ENCODE measurements at places on chromosomes 2 and 18.

- DNase-seq: no peak
Observed at GRCh38 chr2:157857881-157858280, 18.2 kb downstream of the ACVR1 start.

- no peak for DNase-seq
Observed at GRCh38 chr18:63315876-63316275, 3.7 kb downstream of the BCL2 start.

- no peak for DNase-seq
Observed at GRCh38 chr2:43943323-43943722, 52.5 kb downstream of the LRPPRC start.

DNA sequence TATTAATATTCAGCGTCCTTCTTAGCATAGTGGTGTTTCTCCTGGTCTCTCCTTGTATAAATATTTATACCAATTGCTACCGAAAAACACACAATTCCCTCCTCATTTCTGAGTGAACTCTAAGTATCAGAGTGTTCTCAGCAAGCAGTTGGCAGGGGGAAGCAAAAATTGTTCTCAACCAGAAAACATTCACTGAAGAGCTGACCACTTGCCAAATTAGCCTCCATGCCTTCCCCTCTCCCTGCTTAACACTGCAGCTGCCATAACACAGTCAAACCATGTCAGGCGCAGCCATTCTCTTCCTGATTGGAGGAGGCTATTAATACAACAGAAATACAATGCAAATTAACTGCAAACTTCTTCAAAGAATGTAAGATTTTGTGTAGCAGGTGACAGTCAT lies 105.0 kb downstream of the COL6A3 start:
- no peak for DNase-seq

GRCh38 chr2:1621501-1621900 lies 122.8 kb downstream of the PXDN start:
- DNase-seq: no peak

- DNase-seq: no peak
Observed at GRCh38 chr2:69181806-69182427, 168.9 kb downstream of the ANTXR1 start.

- no peak for DNase-seq
Observed at GRCh38 chr2:38483776-38484501, 106.9 kb upstream of the ATL2 start.

- no peak for DNase-seq
Observed at GRCh38 chr2:151297882-151298281, 8.4 kb upstream of the NMI start.

- DNase-seq: no peak
Observed at GRCh38 chr2:135219226-135219625, 167.1 kb downstream of the RAB3GAP1 start.

- no peak for DNase-seq
Observed at GRCh38 chr18:44098551-44099098, 582.1 kb upstream of the SETBP1 start.

- no peak for DNase-seq
Observed at GRCh38 chr2:205646680-205647079, 35.6 kb upstream of the NRP2 start.

DNA sequence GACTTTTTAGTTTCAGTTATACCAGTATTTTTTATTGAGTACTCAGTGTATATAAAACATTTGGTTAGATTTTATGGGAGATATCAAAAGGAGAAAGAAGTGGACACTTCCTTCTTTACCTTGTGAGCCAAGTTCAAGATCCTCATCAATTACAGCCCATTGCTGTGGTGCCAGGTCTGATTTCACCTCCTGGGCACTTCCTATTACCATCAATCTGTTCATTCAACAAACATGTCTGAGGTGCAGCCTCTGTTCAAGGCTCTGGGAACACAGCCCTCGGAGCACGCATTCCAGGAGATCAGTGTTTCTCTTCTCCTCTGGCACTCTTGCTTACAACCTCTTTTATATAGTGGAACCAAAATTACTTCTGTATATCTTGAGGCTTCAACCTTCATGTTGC lies 171.4 kb upstream of the ALPP start:
- DNase-seq: no peak

GRCh38 chr2:70480468-70480867 lies 73.2 kb downstream of the TGFA start:
- no peak for DNase-seq

- no peak for DNase-seq
Observed at GRCh38 chr2:143410082-143410897, 281.1 kb downstream of the ARHGAP15 start.

GRCh38 chr2:109242654-109243331 lies 113.8 kb downstream of the SH3RF3 start:
- DNase-seq: peak; percentile 95

- no peak for DNase-seq
Observed at GRCh38 chr2:218000136-218000535, 2.7 kb downstream of the TNS1 start.

DNA sequence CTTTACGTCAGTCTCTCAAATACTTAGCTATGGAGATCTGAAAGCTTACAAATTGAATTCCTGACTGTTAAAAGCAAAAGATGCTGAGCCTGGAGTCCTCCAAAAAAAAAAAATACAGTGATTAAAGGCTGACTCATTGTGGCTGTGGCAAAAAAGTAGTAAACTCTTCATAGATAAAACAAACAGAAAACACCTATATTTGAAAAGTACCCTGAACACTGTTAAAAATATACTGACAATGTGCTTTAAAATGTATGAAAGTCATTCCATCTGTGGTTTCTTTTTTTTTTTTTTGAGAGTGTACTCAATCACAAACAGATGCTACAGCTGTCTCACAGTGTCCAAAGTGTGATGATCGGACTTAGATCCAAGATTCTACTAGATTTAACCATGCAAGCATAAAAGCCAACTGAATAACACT lies 267.6 kb upstream of the CYP26B1 start:
- no peak for DNase-seq

GRCh38 chr2:213016166-213016983 lies 135.0 kb downstream of the IKZF2 start:
- DNase-seq: no peak

GRCh38 chr2:16148632-16149348 lies 208.4 kb downstream of the MYCN start:
- no peak for DNase-seq

GRCh38 chr2:28958689-28959088 lies 22.4 kb upstream of the TOGARAM2 start:
- peak; percentile 52 for DNase-seq

DNA sequence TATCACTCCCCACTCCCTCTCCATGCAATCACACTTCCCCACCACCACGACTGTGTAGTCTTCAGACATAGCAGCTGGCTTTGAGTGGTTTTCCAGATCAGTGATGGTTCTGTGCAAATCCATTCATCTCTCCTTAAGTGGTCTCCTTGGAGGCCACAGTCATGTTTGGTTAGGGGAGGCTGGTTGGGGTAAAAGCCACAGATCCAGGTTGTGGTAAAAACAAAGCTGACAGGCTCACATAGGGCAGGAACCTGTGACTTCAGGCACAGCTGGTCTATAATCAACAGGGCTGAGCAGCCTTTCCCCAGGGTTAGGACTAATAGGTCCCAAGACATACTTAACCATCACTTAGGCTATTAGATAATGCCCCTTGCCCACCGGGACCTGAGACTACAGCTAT lies 46.2 kb upstream of the FZD7 start:
- no peak for DNase-seq

- DNase-seq: no peak
Observed at GRCh38 chr2:225070811-225071210, 28.5 kb upstream of the DOCK10 start.

- no peak for DNase-seq
Observed at GRCh38 chr2:173126819-173127218, 51.2 kb downstream of the MAP3K20 start.

DNA sequence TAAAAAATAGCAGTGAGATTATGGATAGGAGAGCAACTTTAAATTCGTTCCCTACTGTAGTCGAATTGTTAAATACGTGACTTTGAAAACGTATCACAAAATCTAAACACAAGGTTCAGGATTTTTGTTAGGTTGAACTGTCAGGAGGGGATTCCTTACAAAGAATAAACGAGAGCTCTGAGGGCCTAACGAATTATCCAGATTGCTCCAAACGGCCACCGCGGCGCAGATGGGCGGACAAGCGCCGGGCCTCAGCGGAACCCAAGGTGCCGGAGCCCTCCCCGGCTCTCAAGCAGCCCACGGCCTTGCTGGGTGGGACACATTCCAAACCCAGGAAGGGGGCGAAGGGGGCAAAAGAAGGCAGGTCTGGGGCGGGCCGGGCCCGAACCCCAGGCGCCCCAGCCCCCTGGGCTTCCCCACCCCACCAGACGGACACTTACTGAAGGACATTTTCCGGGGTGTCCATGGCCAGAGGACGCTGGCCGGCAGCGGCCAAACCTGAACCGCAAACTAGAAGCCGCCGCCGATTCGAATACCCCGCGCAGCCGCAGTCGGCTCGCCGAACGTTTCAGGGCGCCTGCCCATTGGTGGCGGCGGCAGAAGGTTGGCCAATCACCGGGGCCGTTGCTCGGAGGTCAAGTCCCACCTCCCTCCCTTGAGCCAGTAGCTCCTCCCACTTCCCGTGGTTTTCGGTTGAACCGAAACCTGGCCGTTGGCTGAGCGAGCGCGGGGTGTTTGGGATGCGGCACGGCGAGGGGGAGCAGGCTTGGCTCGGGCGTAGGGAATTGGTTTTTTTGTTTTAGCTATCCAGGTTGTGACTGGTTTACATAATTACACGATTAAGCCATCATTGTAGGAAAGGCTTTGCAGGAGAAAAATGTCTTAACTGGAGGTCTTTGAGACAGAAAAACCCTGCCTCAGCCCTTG lies at the start of gene BUB1:
Gene BUB1 (minus strand): TSS at position 534 of the 927 bp plus-strand sequence. CDS start 68 bp downstream, at position 466.
- DNase-seq: peak; percentile 73

GRCh38 chr18:52667463-52668065 lies 327.6 kb downstream of the DCC start:
- DNase-seq: no peak

Measured in glomerular endothelial cell (primary cell).